ENCODE measurements at places on chromosomes 6 and 20.
A peak's percentile ranks its signal among the peaks of the same experiment; 100 is the strongest.

- DNase-seq = no peak
These were observed 182.8 kb downstream of the SASH1 start for GRCh38 chr6:148525453-148525852.

DNA sequence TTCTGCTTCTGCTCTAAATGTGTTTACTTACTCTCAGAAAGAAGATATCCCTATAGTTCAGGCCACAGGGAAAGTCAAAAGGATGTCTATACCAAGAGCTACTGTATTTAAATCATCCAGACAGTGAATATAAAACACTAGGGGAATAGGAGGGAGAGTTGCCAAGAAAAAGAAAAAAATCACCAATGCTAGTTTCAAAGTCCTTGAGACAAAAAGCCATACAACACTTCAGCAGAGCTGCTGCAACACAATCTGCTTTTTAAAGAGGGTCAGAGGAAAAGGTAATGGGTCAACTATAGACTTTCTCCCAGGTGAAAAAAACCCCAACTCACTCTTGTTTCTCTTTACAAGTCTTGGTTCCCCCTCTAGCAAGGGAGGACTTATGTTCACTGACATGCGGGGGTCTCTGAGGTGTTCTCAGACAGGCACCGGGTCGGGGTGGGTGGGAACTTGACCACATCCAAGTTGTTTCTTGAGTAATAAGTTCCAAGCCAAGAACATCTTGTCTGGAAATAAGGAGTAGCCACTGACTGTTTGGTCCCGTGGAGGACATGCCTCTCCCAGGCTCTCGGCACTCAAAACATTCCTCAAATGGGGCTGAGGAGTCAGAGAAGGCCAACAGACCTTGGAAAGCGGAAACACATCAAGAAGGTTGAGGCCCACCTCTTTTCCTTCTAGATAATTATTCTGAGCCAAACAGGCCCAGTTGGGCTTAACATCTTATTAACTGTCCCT lies 47.7 kb downstream of the GJA10 start:
- no peak for DNase-seq

DNA sequence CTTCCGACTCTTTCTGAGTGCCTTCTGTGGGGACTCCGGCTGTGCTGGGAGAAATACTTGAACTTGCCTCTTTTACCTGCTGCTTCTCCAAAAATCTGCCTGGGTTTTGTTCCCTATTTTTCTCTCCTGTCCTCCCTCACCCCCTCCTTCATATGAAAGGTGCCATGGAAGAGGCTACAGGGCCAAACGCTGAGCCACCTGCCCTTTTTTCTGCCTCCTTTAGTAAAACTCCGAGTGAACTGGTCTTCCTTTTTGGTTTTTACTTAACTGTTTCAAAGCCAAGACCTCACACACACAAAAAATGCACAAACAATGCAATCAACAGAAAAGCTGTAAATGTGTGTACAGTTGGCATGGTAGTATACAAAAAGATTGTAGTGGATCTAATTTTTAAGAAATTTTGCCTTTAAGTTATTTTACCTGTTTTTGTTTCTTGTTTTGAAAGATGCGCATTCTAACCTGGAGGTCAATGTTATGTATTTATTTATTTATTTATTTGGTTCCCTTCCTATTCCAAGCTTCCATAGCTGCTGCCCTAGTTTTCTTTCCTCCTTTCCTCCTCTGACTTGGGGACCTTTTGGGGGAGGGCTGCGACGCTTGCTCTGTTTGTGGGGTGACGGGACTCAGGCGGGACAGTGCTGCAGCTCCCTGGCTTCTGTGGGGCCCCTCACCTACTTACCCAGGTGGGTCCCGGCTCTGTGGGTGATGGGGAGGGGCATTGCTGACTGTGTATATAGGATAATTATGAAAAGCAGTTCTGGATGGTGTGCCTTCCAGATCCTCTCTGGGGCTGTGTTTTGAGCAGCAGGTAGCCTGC lies 4.8 kb downstream of the PIM1 start:
- DNase-seq = no peak

DNA sequence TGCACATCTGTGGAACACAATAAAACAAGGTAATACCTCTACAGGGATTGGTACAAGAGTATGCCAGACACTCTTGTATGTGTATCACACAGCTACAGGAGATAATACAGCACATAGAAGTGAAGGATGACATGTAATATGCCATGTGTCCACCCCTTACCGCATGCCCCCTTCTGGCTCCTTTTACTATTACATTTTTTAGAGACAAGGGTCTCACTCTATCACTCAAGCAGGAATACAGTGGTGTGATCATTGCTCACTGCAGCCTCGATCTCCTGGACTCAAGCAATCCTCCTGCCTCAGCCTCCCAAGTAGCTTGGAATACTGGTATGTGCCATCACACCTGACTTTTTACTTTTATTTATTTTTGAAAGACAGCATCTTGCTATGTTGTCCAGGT lies 4.2 kb upstream of the NCR3 start:
- no peak for DNase-seq

- DNase-seq = no peak
These were observed 120.8 kb downstream of the CEBPB start for GRCh38 chr20:50311308-50312001.

- no peak for DNase-seq
These were observed 287.6 kb upstream of the SOX4 start for GRCh38 chr6:21305893-21306332.

GRCh38 chr20:634148-634925 lies 18.7 kb downstream of the SRXN1 start:
- no peak for DNase-seq

- no peak for DNase-seq
These were observed at the start of gene XKR7 for GRCh38 chr20:31967830-31968249. Gene XKR7 (plus strand): TSS chr20:31968151. CDS start chr20:31968176, 25 bp downstream.

GRCh38 chr6:157551041-157551832 lies 170.2 kb downstream of the ZDHHC14 start:
- DNase-seq = no peak

GRCh38 chr6:13668291-13668928 lies 43.2 kb downstream of the RANBP9 start:
- no peak for DNase-seq

GRCh38 chr6:129685662-129686031 lies 24.3 kb downstream of the ARHGAP18 start:
- DNase-seq = no peak

DNA sequence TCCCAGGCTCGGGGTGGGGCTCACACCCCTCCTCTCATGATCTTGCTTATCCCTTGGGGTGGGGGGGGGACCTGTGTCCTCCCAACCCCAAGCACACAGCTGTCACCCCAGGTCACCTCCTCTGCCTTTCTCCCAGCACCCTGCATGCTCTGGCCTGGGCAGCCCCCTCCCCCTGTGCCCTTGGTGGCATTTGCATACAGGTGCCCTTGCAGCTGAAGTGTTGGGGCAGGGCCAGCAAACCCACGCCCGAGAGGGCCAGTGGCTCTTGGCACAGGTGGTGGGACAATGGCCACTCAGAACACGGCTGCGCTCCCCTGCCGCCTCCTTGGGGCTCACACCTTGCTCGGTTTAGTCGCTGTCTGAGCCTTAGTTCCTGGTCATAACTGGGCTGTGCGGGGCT lies 11.3 kb upstream of the MYT1 start:
- no peak for DNase-seq

GRCh38 chr20:21286775-21287174 lies 16.4 kb upstream of the XRN2 start:
- no peak for DNase-seq

- peak; percentile 78 for DNase-seq
These were observed 15.5 kb downstream of the COL9A3 start for GRCh38 chr20:62832212-62832922.

DNA sequence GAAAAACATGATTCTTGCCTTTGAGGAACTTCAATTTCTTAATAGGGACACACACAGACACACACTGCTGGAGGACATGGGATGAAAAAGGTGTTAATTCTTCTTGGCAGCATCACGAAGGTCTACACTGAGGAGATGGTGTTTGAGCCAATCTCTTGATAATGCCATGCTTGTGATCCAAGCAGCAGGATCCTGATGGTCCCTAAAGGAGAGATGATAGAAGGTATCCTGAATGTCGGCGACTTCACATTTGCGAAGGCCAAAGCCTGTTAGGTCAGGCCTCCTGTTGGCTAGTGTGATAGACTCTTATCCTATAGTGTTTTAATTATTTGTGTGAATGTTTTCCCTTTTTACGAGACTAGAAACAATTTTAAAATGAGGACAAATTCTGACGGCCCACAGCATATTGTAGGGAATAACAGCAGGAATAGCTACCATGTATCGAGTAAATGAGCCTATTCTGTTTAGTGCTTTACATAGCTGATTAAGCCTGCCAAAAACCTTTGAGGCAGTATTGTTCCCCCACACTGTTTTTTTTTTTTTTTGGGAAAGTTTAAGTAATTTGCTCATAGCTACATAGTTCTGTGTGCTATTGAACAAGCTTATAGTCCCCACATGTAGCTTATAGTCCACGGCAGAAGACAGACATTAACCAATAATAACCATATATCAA lies 15.3 kb upstream of the TFB1M start:
- no peak for DNase-seq

DNA sequence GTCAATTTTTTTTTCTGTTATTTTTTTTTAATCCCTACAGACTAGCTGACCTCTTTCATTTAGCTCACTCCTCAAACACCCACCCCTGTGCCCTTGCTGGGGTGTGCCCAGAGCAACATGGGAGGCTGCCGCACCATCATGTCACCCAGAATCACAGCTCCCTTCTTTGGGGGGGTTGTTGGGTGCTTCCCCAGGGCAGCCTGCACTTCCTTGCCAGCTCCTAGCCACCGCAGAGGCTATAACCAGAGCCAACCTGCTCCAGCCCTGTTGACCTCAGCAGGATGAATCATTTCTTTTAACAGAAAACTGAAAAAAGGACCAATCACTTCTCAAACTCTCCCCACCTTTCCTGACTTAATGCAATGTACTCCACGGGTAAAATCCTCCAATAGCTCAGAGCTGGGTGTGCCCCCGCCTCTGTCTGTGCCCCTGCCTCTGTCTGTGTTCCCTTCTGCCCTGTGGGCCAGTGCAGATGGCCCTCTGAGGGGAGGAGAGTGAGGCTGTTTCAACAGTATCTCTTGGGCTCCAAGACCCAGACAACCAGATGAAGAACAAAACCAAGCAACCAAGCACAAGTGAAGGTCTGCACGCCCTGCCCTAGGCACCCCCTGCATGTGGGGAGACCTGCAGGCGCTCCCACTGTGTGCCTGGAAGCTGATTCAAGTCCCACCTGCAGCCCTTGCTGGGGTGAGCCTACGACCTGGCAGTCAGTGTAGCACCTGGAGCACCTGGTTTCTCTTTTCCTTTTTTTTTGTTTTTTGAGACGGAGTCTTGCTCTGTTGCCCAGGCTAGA lies 67.7 kb downstream of the PYGB start:
- DNase-seq = no peak

DNA sequence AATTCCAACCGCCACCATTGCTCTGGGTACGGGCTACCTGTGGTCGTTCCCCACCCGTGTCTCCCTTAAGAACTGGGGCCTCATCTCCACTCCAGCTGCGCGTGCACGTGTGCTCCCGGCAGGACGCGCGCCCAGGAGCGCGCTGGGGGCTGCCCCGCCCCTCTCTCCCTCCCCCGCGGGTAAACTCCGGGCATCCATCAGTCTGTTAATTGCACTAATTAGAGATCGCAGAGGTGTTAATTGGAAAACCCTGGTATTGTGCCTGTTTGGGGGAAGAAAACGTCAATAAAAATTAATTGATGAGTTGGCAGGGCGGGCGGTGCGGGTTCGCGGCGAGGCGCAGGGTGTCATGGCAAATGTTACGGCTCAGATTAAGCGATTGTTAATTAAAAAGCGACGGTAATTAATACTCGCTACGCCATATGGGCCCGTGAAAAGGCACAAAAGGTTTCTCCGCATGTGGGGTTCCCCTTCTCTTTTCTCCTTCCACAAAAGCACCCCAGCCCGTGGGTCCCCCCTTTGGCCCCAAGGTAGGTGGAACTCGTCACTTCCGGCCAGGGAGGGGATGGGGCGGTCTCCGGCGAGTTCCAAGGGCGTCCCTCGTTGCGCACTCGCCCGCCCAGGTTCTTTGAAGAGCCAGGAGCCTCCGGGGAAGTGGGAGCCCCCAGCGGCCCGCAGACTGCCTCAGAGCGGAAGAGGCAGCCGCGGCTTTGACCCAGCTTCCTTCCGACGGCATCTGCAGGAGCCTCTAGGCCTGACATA lies 14.4 kb downstream of the FOXP4 start:
- peak; percentile 93 for DNase-seq

Data from GM13976 (cell line).